ENCODE measurements at places on chromosomes 7 and 10.

GRCh38 chr10:46325021-46325420 is 38.2 kb downstream of the ANTXRL start:
- peak; percentile 22 for DNase-seq

GRCh38 chr7:17772581-17773288 is 167.6 kb downstream of the SNX13 start:
- DNase-seq = no peak

- no peak for DNase-seq
Measured at GRCh38 chr7:11716185-11716584, 115.8 kb downstream of the THSD7A start.

DNA sequence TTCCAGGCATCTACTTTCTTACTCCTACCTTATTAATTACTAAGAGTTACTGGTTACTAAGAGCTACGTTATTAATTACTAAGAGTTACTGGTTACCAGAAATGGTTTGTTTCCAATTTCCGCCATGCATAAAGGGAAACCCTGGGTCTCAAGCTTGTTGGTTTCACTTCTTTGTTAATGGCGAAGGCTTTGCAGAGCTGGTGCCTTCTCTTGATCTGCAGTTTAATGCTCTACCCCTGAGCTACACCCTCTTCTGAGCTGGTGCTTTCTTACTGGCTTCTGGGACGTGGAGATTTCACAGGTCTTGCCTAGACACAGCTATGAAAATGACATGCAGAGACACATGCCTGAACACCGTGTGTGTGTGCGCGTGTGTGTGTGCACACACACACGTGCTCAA is 560 bp downstream of the CPA4 start:
- no peak for DNase-seq

DNA sequence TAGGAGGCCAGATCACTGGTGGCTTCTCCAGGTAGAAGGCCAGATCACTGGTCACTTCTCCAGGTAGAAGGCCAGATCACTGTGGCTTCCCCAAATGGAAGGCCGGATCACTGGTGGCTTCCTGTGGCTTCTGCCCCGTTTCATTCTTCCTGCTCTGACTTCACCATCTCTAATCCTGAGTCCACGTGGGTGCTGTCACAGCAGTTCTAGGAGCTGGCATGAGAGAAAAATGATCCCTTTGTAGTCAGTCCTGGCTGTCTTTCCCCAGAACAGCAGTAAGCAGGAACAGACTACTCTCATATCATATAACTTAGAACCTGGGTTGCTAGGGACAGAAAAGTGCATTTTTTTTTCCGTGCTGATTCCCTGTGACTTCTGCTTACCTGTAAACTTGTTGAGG is 90.9 kb downstream of the ACTR3B start:
- DNase-seq = peak; percentile 28

DNA sequence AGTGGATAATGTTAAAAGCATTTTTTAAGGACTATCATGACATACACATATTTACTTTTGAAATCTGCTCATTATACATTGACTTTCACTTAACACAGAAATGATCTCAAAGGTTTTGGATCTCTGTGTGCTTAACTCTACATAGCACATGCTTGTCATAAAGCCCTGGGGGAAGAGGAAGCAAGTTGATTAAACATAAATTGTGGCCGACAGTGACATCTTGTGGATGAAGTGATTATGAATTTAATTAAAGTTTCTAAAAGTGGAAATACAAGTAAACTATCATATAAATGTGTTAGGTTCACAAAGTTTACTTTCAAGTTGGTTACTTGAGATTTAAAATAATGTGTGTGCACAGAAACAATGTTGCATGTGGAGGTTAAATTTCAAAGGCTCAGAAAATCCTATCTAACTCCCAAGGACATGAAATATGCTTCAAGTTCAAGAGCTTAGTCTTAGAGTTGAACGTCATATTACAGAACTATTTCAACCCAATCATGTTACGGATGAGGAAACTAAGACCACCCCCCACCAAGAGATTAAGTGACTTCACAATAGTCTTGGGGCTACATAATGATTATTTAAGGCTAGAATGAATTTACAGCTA is 1247.8 kb downstream of the GATA3 start:
- DNase-seq = peak; percentile 63

- no peak for DNase-seq
Measured at GRCh38 chr10:102230264-102230860, 4.3 kb downstream of the ELOVL3 start.

DNA sequence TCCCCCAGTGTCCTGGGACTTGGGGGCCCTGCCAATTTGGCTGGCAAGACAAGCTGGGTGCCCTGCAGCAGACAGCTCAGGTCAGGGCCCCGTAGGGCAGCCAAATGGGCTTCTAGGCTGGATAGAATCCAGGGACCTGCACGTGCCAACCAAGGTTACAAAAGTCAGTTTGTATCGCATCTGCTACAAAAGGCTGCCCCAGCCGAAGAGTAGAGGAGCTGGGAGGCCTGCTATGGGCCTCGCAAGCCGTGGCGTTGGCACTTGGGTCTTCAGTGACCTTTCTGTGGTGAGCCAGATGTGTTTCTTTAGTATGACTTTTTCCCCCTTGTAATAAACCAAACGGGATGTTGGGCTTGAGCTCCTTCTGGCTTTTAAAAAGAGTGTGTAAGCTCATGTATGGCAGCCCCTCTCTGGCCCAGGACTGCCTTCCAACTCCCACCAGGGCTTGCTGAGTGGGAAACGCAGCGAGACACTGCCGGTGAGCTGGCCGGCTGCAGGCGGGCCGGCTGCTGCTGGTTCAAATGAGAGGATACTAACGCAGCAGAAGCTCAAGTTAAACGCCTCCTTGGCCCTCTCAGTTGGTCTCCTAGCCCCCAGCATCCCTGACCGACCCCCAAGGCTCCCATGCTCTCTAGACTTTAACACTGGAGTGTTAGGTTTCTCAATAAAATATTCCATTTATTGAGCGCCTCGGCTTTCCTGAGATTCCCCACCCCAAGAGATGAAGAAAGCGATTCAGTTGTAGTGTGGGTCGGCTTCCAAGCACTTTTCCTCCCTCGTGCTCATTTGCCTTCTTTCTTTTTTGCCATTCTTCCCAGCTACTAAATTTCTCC is 3.1 kb upstream of the HOXA10 start:
- DNase-seq = no peak

- DNase-seq = no peak
Measured at GRCh38 chr10:24908793-24909423, 43.5 kb downstream of the PRTFDC1 start.

DNA sequence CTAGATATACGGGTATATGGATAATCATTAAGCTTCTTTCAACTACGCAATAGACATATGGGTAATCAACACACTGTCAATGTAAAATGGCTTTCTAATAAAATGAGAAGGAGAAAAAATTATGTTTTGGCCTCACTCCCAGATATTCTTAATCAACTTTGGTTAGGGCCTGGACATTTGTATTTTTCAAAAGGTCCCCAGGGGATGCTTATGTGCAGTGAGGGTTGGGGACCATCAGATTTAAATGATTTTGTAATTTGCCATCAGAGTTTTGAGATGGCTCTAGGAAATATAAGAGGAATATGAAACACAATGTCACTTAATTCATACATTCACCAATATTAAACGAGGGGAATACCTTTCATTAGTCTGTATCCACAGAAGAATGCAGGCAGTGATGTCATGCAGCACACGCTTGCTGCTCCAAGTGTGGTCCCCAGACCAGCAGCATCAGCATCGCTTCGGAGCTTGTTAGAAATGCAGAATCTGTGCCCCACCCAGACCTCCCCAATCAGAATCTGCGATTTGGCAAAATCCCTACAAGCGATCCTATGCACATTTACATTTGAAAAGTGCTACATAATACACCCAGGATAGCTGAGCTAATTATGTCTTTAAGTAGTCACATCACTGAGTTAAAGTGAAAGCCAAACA is 75.1 kb downstream of the INHBA start:
- DNase-seq = no peak

- DNase-seq = no peak
Measured at GRCh38 chr10:12041766-12042408, 722 bp downstream of the UPF2 start.

DNA sequence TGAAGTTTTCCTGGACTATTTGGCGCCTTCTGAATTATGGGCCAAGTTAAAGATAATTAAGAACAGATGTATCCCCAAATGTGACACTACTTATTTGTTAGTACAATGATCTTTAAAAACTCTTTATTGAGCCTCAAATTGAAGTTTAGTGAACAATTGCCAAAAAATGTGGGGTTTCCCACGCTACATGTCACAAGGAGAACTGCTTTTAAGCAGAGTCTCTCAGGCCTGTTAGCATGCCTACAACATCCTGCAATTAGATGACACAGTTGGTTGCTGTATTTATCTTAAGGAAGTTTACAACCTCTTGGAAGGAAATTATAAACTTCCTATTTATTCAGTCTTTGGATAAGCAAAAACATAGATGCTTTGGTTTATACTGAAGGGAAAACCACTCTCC is 733.0 kb downstream of the TNS3 start:
- no peak for DNase-seq

GRCh38 chr7:72924386-72924732 is 536 bp upstream of the POM121 start:
- no peak for DNase-seq

DNA sequence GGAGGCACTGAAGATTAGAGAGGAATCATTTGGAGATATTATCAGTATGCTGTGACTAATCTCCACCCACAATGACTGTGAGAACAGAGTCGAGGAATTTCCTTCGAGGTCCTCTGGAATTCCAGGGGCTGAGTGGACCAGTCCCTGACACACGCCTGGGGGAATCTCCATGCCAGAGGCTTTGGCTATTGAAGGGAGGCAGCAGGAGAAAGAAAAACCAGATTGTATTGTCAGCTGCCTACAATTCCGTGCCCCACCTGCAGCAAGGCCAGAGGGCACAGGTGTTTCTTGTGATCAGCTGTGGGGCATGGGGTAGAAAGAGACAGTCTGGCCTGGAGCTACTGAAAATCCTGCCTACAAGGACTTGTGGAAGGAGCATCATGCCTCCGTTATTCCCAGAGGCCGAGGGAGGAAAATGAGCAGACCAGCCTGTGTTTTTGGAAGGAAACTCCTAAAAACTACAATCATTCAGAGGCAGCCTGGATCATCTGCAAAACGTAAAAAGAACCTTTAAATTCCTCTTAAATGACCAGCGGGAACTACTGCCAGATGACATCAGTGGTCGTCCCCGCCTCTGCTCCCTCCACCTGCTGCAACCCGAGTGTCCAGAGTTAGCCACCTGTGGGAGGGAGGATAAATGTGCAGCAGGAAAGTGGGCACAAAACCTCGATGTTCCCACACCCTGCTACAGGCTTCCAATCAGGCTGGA is 25.4 kb upstream of the ANK3 start:
- DNase-seq = no peak

GRCh38 chr7:81462672-81463071 is 307.2 kb downstream of the HGF start:
- no peak for DNase-seq

DNA sequence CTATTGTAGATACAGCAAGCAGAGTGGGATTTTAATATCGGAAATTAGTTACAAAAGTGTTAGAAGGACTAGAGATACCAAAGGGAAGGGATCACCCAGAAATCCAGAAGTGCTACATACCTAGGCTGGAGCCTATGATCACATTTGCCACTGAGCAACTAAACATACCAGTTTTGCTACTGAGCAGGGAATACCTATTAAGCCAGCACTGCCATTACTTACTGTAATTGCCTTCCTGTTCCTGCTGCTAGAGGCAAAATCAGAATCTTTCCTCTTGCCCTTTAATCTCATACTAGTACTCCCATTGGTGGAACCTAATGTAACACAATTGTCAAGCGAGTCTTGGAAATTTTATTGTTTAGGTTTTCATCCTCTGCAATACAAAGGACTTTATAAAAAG is 121.7 kb downstream of the ATRNL1 start:
- no peak for DNase-seq

Data from hippocampal formation (tissue), 2 donors.